ENCODE measurements at places on chromosomes 6 and 20.

- DNase-seq = no peak
These were observed 40.9 kb downstream of the CDKAL1 start for GRCh38 chr6:20575125-20575524.

GRCh38 chr20:61477451-61477861, 225.4 kb downstream of the CDH4 start:
- DNase-seq = no peak

- no peak for DNase-seq
These were observed 255.0 kb upstream of the THEMIS start for GRCh38 chr6:128155826-128156225.

GRCh38 chr6:26300828-26301227, 64.2 kb upstream of the BTN3A2 start:
- DNase-seq = no peak

- peak; percentile 87 for DNase-seq
These were observed 158.5 kb downstream of the SASH1 start for GRCh38 chr6:148501178-148501590.

DNA sequence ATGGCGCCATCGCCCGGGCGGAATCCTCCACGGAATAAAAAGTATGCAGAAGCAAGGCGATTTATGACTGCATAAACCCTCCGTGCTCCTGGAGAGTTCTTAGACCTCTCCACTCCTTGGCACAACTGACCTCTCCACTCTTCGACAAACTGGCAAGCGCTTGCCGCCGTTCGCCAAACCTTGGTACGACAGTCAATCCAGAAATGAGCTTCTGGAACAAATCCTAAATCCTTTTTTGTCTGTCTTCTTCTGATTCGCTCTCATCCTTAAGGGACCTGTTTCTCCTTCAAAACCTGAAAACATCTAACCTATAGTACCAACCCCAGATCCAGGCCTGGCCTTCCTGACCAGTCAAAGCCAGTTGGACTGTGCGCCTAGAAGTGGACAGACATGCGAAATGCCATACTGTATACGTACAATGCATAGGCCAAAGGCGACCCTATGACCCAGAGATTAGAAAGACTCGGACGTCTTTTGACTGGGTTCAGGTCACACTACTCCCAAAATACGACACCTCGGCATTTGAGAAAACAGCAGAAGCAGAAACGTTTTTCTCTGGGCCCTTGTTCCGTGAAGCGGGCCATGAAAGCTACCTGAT, 59.4 kb downstream of the TRIM27 start:
- DNase-seq = no peak

DNA sequence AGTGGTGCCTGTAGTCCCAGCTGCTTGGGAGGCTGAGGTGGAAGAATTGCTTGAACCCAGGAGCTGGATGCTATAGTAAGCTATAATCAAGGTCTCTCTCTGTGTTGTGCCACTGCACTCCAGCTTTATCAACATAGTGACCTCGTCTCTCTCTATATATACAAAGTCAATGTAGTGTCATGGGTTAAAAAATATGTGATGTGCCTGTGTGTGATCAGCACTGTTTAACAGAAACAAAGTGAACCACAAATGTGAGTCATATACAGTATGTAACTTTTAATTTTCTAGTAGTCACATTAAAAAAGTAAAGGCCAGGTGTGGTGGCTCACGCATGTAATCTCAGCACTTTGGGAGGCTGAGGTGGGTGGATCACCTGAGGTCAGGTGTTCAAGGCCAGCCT, 85.3 kb upstream of the RNF24 start:
- no peak for DNase-seq

DNA sequence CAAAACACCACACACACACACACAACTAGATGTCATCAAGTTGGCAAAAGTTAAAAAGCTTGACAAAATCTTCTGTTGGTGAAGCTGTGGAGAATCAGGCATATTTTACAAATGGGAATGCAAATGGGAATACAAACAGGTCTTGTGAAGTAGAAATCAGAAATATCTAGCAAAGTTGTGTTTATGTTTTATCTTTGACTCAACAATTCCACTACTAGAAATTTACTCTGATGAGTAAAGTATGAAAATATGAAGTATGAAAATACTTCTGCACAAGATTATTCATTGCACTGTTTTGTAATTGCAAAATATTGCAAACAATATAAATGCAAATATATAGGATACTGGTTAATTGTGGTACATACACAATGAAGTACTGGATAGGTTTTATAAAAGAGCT, 1166.0 kb upstream of the GJE1 start:
- no peak for DNase-seq

GRCh38 chr20:63552481-63553249, 1.3 kb upstream of the FNDC11 start:
- DNase-seq = no peak

DNA sequence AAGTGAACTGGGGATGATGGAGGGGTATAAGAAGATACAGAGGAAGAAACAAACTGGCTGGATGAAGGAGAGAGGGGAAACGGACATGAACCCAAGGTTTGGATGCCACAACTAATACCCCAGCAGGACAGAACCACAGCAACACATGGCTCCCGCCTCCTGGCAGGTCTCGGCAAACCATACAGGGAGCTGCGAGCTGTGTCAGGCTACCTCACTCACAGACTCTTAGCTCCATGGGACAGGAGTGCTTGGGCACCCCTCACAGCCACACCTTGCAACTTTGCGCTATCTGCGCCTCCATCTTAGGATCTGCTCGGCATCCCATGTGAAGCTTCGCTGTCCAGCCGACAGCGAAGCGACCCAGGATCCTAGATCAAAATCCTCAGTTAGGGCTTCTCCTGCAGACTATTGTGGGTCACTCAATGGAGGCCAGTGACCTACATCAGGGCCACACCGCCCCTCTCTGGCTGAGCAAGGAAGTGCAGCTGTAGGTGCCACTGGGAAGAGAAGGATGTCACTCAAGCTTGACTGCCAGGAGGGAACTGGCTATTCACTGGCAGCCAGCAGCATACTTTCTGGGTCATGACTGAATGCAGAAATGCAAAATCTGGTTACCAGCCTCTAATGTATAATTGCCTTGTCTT, 174.4 kb upstream of the RIN2 start:
- DNase-seq = peak; percentile 41

- no peak for DNase-seq
These were observed 35.8 kb upstream of the KIF16B start for GRCh38 chr20:16609066-16609465.

- no peak for DNase-seq
These were observed 101.5 kb downstream of the RPP40 start for GRCh38 chr6:4902363-4902762.

GRCh38 chr6:87767478-87767877, 65.4 kb upstream of the AKIRIN2 start:
- DNase-seq = no peak

DNA sequence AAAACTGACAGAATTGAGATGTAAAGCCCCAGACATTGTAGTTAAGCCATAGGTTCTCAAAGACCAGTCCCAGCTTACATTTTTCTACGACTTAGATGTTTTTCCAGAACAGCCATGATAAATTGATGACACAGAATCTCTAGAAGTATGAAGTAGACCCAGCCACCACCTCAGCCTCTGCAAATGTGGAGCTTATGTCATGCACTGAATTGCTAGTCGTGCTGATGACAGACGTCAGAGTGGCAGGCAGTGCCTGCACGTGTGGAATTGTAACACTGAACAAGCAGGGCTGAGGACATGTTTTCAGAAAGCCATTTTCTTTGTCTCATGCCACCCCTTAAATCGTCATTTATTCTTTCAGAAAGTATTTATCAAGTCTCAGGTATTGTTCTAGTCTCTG, 72.4 kb upstream of the TMEM181 start:
- peak; percentile 24 for DNase-seq

GRCh38 chr6:170057034-170057734, 233.7 kb downstream of the DLL1 start:
- DNase-seq = no peak

GRCh38 chr6:5778317-5778857, 228.3 kb downstream of the NRN1 start:
- DNase-seq = no peak

- peak; percentile 41 for DNase-seq
These were observed 155.5 kb upstream of the RNF24 start for GRCh38 chr20:4170621-4171537.

DNA sequence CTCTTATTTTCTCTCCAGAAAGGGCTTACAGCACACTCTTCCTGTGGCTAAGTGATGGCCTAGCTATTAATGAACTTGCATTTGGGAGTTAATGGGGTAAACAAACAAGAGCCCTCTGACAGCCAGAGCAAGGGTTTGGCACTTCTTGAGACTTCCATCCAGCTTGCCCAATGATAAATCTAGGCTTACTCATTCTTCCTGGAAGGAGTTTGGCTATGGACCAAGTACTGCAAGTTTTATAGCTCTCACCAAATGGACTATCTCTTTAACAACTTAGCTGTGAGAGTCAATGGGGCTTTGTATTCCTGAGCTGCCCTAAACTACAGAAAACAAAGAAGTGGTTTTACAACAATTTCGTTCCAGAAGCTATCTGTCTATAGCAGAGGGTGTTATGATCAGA, 16.7 kb upstream of the PI3 start:
- peak; percentile 70 for DNase-seq

DNA sequence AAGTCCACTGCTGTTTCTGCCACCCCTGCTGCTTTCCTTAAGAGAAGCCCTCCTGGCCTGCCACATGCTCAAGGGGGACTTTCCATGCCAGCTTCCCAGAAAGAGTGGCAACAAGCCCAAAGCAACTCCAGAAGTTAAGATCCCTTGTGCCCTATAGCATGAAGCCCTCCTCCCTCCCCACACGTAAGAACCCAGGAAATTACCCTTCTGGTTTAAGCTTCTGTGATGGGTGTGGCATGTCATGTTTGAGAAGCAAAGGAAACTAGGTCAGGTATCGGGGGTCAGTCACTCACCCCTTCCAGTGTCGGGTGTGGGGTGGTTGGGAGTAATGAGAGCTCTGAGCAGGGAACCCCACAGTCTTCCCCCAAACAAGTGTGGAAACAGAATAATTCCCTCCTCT, 196.1 kb downstream of the LRFN2 start:
- no peak for DNase-seq

DNA sequence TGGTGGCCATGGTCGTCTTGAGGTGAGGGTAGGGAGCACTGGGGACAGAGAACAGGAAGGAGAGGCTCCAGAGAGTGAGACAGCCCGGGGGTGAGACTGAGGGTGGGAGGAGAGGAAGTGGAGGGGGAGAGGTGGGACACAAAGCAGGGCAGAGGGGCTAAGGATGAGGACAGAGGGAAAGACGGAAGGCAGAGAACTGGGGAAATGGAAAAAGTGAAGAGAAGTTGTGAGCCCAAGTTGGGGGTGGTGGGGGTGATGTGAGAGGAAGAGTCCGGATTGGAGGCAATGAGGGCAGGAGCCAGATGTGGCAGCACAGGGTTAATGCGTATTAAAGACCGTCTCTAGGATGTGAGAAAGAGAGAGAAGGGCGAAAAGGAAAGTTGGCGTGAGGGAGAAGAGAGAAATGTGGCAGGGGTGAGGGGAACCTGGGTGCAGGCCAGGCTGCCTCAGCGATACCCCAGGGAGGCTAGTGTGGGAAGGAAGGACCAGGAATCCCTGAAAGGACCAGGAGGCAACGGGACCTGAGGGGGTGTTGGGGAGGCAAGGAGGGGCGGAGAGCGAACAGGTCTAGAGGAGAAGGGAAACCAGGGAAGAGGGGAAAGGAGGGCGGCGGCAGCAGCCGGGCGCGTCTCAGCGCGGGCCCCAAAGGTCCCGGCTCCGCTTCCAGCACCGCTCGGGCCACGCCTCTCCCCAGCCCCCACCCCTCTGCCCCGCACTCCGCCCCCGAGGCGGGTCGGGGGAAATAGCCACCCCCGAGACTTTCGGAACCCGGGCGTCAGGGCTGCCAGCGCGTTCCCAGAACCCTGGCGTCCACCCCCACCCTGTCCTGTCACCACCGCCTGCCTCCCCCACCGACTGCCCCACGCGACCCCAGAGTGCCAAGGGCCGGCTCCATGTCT, at the start of gene PPP1R18:
Gene PPP1R18 (minus strand): TSS at position 637 of the 899 bp plus-strand sequence. CDS start 627 bp downstream, at position 10.
- peak; percentile 85 for DNase-seq

DNA sequence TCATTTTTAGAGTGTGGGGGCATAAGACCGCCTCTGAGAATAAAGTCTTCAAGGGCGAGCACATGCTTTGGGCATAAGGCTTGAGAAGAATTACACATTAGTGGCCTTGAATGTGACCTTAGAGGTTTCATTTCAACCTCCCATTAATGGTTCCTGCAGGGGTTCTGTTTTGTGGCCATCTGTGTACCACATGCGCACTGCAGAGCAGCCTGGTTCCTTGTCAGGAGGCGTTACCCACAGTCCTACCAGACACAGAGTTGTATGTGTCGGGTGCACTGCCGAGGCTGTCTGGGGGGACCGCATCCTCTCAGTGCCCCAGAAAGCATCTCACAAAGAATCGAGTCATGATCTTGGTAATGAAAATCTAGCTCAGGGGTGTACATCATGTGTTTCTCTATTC, 115.7 kb downstream of the B3GAT2 start:
- DNase-seq = no peak

GRCh38 chr20:16553101-16553500, 20.1 kb downstream of the KIF16B start:
- no peak for DNase-seq

GRCh38 chr6:37182736-37183590, 13.0 kb downstream of the PIM1 start:
- DNase-seq = no peak

GRCh38 chr6:150312395-150312794, 56.4 kb upstream of the IYD start:
- no peak for DNase-seq

GRCh38 chr6:38786486-38786885, 71.4 kb downstream of the DNAH8 start:
- no peak for DNase-seq

DNA sequence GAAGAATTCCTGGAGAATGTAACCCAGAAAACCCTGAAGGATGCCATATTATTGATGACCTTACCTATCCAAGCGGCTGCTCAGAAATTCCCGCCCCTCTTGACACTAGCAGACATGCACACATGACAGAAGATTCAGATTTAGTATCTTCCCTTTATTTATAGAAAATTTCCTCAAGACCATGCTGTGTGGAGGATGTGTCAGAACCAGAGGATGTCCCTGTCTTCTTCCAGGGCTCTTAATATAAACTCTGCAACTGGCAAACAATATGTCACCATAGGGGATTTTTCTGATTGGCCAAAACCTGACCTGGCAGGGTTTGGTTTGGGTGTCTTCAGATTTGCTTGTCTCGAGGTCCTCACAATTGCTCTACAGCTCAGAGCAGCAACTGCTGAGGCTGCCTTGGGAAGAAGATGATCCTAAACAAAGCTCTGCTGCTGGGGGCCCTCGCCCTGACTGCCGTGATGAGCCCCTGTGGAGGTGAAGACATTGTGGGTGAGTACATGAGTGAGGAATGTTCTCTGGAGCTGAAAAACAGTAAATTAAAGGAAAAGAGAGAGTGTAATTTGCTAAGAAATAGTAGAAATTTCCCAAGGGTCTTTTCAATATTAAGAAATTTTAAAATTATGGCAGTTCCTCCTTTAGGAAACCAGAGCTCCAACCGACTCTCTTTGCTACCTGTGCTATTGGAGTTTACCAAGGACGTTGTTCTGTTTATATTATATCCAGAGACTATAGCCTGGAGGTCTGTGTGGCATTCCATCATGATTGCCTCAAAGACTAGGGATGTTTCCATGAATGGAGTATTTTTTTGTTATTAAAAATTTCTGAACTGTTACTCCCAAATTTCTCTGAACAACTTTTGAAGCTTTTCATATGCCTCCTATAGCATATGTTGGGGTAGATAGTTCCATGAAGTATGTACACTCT, at the start of gene HLA-DQA2:
Gene HLA-DQA2 (plus strand): TSS at position 361 of the 930 bp plus-strand sequence. CDS start 53 bp downstream, at position 414.
- no peak for DNase-seq

All from astrocyte of the hippocampus (primary cell).